ENCODE measurements at places on chromosomes 3 and 15.
A peak's percentile ranks its signal among the peaks of the same experiment; 100 is the strongest.

DNA sequence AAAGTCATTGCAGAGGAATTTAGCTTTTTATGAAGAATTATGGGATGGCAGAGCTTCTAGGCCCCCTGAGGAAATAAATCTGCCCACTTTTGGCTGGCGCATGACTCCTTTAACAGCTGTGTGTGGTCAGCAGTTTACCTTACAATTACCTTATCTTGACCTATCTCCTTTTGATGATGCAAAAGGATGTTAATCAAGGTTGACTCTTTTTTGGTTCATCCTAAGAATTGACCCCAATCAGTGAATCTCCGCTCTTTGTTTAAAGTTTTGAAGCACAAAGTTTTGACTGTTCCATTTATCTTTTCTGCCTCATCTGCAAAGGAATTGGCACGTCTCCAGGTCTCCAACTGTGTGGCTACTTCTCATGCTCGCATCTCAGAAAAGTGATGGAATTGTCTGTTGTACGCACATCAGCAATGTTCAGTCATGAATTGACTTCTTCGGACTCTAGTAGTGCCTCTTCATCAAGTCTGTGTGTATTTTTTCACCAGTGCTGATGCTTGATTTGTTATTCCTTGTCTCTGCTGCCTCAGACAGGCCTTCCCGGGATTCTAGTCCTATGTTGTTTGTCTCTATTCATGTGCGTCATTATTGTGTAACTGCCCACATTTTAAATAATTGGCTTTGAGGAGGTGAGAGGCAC is 196.2 kb upstream of the CFAP20DC start:
- no peak for DNase-seq

DNA sequence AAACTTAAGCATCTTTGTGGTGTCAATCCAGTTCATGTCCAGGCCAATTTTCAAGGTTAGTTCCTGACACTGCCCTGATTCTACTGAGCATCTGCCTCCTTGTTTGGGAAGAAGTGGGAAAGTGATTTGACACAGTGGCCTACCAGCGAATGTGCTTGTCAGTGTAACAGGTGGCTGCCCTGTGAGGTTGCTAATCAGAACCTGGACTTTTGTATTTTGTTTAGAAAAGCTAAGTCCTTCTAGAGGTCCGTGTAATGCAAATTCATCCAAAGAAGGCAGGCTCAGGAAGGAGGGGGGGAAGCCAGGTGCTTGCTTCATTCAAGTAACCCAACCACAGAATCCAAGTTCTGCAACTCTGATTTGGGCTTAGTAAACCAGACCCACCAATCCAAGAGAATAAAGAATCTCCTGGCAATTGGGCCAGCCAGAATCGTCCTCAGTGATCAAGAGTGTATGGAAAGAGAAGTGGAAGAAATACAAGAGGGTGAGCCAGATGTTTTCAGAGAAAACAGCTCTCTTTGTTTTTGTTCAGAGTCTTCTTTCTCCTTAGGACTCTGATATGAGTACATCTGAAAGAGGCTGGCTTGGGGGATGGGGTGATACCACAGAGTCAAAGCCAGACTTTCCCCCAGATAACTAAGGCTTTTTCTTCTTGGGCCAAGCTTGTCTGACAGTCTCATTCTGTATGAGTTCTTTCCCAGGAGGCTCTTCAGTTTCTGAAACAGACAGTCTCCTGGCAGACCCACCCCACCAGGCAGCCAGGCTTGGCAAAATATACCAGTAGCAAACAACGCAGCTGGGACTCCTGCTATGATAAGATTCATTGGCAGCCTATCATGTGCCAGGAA is 508.9 kb upstream of the TBL1XR1 start:
- DNase-seq: no peak

- DNase-seq: no peak
Observed at GRCh38 chr3:19885468-19885867, 48.5 kb downstream of the EFHB start.

DNA sequence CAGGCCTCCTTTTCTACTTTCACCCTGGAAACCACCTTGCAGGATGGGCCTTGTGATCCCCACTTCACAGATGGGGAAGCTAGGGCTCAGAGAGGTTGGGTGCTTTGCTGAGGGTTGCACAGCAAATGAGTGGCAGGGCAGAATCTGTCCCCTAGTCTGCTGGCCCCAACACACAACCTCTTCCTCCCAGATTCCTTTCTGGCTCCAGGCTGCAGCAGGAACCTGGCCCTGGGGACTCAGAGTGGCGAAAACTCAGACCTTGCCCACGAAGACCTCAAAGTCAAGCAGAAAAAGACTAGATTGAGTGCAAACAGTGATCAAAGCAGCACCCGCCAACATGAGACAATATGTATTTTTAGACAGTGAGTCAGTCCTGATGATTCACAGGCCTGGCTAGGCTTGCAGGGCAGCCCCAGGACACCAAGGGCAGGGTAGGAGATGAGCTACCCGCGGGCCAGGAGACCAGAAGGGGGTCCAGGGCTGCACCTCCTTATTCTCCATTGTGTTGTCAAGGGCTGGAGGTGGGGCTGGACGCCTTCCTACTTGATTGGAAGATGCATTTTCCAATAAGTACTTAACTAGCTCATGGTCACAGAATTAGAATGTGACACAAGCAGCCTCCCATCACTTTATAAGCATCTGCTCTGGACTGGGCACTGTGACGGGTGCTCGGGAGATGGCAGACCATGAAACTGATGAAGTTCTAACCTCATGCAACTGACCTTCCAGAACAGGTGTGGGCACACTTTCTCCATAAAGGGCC is 23.9 kb downstream of the GOLGA6L2 start:
- no peak for DNase-seq

DNA sequence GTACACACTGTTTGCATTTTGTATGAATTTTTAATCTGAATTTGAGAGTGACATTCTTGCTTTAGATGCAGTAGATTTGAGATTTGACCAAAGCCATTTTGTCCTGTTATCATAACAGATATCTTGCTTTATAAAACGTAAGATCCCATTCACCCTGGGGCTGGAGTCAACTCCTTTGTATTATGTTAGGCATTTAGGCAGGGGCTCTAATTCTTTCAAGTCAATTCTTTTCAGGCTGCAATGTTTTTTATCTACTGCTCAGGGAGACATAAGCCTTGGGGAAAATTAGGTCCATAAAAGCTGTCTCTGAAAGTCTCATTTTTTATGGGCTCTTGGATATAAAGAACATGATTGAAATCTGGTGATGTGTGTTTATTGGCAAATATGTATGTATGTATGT is 53.0 kb upstream of the CADPS start:
- no peak for DNase-seq

DNA sequence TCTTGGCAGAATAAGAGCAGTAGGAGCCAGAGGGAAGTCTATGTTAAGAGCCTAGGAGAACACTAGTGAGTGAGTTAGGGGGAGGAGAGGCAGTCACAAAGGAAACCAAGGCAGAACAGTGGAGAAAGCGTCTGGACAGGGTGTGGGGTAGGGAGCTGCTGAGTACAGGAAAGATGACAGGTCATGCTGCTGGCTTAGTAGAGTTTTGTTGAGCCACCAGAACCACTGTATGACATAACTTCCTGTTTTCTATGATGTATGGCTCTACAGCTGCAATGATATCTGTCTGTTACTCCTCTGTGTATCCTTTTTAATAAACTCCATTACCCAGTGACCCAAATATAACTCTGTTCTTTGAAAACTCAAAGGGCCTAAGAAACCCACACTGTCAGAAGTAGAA is 10.6 kb upstream of the STT3B start:
- DNase-seq: peak; percentile 29

DNA sequence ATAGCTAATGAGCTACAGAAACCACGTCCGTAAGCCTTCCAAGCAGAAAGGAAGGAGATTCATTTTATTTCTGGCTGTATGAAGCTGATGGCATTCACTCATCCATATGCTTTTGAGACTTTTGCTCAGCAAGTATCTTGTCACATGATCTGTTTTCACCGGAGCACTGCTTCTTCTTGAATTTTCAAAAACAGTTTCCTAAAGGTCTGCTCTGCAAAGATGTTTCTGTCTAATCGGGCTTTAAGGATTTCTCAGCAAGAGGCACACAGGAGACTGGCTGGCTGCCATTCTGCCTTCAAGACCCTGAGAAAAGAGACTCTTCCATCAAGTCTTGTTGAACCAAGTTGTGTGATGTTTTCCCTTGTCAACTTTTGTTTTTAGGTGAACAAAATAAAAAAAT is 289.6 kb upstream of the LYSMD4 start:
- DNase-seq: no peak

- DNase-seq: no peak
Observed at GRCh38 chr3:163953526-163953925, 1124.8 kb downstream of the SI start.

DNA sequence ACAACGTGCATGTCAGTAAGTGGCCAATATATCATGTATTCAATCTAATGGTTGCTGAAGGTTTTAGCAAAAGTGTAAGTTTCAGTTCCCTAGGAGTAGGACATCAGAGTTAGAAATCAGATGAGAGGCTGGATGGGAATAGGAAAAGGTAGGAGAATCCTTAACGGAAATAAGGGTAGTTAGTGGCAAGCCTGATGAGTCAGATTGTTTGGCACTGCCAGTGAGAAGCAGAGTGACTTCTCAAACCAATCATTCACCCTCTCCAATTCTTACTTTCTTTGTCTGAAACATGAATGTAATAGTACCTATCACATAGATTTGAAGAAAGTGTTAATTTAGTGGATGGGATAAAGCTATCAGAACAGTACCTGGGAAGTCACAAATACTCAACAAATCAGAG is 894.0 kb downstream of the NTRK3 start:
- DNase-seq: no peak

DNA sequence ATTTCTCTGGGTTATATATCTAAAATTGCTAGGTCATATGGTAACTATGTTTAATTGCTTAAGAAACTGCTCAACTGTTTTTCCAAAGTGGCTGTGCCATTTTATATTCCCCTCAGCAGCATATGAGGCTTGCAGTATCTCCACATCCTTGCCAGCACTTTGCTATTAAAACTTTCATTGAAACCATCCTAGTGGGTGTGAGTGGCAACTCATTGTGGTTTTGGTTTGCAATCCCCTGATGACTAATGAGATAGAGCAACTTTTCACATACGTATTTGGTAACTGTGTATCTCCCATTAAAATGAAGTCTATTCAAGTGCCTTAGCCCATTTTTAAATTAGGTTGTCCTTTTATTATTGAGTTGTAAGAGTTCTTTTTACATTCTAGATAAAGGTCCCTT is 17.3 kb downstream of the KPNA1 start:
- DNase-seq: peak; percentile 26

GRCh38 chr15:99365242-99365641 is 114.0 kb downstream of the LRRC28 start:
- no peak for DNase-seq

DNA sequence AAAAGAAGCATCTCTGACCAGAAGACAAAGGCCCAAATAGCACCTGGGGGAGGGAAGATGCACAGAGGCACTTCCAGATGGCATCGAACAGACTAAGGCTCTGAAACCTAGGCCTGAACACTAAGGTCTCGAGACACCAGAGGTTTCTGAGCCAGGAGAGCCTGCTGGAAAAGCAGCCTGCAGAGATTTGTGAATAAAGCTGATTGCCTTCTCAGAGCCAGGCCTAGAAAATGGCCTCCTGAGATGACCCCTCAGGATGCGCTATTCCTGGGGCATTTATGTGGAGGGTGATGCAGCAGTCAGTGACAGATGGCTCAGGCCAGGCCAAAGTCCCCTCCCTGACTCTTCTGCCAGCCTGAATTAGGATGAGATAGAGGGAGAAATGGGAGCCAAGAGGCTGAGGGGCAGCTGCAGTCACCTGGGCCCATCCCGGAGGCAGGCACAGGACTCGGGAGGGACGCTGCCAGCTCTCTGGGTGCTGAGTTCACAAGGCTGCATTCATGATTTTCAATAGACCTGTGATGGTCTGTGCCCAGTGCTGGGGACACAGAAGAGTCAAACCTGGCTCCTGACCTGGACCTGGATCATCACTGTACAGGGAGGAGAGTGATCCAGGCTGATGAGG is 6.9 kb downstream of the PRSS50 start:
- no peak for DNase-seq

GRCh38 chr3:151866711-151867410 is 6.6 kb upstream of the SUCNR1 start:
- no peak for DNase-seq

DNA sequence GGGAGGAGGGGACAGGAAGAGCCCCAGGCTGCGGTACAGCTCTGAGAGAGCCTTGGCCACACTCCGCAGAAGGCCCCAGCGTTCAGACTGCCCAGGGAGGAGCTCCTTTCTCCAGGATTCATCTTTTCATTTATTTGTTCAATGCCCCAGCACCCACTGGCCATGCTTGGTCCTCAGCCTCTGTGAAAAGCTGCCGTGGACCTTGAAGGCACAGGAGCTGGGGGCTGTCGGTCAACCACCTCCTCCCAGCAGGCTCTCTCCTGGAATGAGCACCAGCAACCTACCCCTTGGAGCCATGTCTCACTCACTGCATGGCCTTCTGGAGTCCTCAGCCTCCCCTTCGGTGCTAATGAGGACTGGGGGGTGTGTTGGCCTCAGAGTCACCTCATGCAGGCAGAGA is 21.6 kb upstream of the PRR23E start:
- no peak for DNase-seq

DNA sequence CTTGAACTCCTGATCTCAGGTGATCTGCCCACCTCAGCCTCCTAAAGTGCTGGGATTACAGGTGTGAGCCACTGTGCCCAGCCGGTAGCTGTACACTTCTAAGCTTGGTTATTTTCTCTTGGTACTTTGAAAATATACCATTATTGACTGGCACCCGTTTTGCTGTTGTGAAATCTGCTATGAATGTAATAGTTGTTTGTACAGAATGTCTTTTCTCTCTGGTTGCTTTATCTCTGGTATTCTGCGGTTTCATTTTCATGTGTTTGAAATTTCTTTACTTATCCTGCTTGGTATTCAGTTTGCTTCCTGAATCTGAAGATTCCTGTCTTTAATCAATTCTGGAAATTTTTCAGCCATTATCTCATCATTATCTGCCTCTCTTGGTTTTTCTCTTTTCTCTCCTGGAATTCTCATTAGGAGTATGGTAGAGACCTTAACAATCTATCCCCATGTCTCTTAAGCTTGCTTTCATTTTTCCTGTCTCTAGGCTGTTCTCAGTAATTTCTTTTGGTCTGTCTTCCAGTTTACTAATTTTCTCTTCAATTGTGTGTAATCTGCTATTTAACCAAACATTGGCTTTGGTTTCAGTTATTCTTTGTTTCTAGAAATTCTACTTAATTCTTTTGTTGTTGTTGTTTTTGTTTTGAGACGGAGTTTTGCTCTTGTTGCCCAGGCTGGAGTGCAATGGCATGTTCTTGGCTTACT is 2.8 kb upstream of the PAK2 start:
- DNase-seq: no peak

DNA sequence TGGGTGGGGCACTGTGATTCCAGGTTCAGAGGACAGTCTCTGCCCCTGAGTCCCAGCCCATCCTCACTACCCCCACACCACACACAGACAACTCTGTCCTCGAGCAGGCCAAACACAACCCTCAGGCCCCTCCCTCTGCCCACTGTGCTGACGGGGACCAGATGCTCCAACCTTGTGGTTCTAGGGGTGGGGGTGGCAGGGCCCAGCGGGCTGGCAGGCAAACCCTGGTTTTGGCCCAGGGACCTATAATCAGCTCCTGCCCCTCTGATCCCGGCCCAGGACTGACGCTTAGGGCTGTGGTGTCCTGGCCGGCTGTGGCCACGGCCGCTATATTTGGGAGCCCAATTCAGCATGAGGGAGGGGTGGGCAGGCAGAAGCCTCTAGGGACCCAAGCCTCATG is 5.0 kb upstream of the MYL3 start:
- DNase-seq: no peak

All from NK-92 treated with Interleukin-12 subunit alpha and Interleukin-12 subunit beta, amount 100 ng/mL, for 24 hours (cell line).